ENCODE measurements at places on chromosomes 7 and 10.
A peak's percentile ranks its signal among the peaks of the same experiment; 100 is the strongest.

DNA sequence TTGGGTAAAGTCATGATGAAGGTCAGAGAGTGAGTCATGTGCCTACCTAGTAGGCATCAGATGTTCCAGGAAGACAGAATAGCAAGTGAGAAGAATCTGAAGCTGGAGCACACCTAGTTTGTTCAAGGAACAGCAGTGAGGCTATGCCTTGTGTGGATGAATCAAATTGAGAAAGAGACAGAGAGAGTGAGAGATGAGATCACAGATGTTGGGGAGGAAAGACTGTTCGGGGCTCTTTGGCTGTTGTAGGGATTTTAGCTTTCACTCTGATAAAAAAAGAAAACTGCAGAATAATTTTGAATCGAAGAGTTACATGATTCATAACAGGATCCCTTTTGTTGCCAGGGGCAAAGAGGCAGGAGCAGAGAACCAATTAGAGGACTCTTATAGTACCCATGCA, 6.3 kb downstream of the LIPF start:
- DNase-seq, result no peak

- no peak for DNase-seq
These were observed 26.0 kb downstream of the KBTBD2 start for GRCh38 chr7:32865448-32866030.

GRCh38 chr10:112246-112645, 23.0 kb upstream of the ZMYND11 start:
- DNase-seq, result no peak

DNA sequence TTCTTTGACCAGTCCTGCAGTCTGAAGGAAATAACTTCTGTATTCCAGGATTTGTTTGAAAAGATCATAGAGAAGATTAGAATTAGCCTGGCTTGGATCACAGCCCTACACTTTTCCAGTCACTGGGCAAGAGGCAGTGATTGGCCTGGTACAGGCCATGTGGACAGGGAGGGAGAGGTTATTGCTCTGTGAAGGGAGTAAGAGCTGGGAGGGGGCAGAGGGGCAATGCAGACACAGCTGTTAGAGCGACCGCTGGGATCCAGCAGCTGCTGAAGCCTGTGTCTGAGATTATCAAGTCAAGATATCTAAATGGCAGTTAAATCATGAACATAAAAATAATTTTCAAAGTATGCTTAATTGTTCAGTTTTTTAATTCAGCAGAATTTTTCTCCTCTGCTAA, 257.3 kb downstream of the SDK1 start:
- DNase-seq, result no peak

DNA sequence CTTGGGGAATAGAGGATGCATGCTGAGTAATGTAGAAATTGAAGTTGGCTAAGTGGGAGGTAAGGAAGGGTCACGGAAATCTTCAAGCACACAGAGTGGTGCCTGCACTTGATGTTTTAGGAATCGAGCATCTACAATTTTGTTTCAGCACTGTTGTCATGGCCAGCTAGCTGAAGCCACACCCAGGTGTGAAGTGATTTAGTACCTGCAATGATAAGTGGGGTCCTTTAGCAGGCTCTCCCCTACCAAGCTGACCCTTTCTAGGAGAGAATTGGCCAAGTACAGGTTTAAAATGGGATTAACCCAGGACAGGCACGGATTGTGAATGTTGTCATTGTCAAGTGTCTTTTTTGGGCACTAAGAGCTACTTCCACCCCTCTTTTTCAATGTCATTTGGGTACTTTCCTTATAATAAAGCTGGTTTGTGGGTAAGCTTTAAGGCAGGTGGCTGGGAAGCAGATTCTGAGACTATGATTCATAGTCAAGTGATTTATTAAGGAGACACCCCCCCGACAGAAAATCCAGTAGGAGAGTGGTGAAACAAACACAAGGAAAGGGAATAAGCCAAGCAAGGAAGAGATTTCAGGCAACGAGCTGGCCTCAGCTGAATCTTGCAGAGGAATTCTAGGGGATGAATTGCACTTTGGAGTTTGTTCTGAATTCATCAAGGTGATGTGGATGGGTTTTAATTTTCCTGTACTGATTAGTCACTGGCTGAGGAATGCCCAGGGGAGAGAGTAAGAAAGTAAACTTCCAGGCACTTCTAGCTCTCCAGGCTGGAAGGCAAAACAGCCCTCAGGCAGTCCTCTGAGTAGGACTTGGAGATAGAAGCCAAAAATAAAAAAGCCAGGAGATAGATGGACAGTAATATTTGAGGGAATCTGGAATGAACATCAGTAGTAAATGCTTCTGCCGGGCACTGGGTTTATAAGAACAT, 1128.4 kb downstream of the SORCS3 start:
- no peak for DNase-seq

DNA sequence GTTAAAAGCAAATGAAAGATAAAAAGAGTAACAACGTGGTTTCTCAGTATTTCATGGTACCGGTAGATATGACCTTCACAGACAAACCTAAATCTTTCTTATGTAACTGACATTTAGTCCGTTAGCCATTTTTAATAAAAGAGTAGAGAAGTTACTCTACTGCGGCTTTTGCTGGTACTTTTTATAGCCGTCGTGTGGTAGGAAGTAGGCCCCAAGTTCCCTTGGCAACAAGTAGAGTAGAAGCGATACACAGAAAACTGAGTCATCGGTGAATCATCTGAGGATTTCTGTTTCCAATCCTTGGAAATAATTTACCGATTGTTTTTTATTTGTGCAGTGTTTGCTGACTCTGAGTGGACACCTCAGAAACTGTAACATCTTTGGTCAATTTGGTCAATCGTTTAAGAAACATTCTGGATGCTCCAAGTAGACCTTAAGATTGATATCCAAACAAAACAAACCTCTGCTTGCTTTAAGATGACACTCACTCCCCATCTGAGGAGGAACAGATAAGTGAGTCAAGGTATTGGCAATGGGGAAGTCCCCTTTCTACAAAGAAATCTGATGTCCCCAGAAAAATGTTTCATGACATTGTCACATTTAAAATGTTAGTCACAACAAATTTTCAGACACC, 63.9 kb upstream of the AHR start:
- peak; percentile 8 for DNase-seq

DNA sequence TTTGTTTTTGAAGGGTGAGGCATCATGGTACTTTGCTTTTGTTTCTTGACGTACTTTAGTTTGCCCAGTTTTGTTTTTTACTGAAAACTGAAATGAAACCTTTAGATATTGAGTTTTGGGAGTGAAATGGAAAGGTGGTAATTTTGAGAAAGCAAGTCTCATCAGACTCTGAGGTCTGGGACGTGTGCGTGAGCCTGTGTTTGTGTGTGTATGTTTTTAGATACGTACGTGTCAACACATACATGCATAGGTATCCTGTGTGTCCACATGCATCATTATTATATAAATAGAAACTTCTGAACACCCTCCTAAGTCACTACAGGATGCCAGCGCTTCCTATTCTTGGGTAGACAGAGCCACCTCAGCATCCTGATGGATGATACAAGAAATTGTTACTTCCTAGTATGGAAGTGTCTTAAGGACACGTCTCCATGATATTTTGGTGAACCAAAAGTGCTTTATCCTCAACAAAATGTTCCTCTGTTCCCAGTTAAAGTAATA, 47.8 kb downstream of the PROSER2 start:
- no peak for DNase-seq

DNA sequence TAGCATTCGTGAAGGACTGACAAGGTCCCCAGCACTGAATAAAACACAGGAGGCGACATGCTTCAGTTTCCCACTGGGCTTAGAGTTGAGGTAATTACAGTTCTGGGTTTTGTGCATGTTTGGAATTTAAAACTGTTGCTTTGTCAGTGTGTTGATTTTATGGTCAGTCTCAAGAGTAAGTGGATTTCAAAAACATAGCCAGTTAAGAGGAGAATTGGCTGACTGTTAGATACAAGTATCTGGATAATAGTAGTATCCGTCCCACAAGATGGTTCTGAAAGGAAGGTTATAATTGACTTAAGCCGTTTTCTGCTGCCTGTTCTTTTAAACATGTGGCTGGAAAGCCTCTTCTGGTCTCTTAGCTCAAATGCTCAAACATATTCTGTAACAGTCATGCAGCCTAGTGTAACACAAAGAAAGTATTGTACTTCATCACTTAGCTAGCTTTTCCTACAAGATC, 170.9 kb downstream of the POLR1F start:
- DNase-seq, result no peak

DNA sequence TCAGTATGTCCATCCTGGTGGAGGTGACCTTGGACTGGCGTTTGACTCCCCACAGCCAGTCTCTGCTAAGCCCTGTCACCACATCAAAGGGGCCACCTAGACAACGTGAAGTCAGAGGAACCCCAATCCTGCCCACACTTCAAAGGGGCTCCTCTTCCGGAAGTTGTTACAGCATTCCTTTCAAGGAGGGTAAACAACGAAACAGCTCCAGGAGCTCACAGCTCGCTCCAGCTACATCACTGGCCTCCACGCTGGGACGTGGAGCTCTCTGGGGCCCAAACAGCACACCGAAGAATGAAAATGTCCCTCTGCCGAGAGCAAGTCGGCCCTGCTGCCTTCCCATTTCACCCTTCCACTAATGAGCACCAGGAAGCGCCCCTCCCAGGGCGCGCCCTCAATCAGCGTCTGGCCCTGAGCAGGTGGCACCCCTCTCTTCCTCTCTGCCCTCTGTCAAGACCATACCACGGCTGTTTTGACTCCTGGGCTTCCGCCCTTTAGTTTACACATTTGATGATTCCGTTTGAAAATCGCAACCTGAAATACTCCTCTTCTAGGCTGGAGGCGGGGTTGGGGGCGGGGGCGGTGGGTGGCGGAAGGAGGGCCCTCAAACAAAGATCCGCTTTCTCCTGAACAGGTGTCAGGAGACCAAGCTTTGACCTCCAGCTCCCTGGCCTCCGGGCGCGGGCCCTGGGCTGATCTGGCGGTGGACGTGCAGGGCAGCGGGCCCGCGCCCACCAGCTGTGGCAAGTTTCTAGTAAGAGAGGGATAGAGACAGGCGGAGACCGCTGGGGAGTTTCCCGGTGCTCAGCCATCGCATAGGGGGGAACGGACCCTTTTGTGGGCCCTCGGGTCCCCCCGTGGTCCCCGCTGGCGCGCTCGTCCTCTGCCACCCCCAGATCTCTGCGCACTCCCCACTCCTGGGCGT, 53.1 kb upstream of the KDM7A start:
- DNase-seq, result no peak

- no peak for DNase-seq
These were observed 50.2 kb upstream of the CDK1 start for GRCh38 chr10:60728056-60728455.

DNA sequence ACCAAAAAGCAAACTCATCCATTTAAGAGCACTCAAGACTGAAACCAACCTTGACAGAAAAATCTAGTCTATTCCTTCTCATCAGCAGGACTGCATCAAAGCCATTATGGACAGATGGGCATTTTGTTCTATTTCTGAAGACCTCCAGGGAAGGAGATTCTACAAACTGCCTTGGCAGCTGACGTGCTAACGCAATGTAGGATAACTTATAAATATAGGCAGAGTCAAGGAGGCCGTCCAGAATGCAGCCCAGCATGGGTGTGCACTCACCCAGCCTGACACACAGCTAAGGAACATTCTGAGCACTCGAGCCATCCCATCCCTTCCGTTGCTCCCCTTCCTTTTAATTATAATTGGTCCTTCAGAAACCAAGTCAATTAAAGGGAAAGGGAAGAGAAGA, 25.3 kb upstream of the NEBL start:
- no peak for DNase-seq

GRCh38 chr7:90178679-90179278, 24.5 kb downstream of the STEAP1 start:
- DNase-seq, result no peak

DNA sequence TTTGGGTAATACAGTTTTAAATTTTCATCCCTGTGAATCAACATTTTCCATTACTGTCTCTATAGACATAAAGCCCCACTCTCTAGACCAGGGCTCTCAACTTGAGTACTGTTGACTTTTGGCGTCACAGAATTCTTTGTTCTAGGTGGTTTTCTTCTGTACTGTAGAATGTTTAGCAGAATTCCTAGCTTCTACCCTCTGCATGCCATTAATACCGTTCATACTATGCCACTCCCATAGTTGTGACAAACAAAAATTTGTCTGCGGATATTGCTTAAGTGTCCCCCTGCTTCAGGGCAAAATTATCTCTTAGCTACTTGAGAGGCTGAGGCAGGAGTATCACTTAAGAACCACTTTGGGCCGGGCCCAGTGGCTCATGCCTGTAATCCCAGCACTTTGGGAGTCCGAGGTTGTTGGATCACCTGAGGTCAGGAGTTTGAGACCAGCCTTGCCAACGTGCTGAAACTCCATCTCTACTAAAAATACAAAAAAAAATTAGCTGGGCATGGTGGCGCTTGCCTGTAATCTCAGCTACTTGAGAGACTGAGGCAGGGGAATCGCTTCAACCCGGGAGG, 57.3 kb upstream of the NRG3 start:
- DNase-seq, result no peak

DNA sequence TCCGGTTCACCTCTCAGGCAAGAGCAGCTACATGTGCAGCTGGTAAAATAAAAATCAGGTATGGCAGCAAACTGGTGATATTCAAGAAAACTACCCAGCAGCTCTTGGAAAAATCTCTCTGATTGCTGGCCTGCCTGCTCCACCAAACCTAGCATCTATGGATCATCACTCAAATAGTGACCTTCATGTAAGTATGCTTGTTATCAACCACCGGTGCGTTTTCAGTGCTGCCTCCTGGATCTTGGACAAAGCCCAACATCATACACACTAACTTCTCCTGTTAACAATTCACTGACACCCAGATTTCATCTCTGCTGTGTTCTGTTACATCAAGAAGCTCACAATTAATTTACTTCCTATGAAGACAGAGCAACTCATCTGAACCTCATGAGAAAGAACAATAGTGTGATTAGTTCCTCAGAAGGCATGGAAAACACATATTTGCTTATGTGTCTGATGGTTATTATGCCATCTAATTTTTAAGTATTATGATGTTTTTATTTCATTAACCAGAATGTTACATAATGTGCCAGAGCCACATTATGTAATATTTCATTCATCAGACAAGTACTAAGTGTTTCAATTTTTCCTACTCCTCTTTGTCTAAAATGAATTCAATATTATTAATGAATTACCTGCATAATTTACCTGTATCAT, 8.8 kb downstream of the CDK6 start:
- DNase-seq, result no peak

- no peak for DNase-seq
These were observed 66.9 kb downstream of the FAM53B start for GRCh38 chr10:124677293-124677699.

GRCh38 chr7:148963583-148964482, 64.5 kb downstream of the PDIA4 start:
- no peak for DNase-seq

- DNase-seq, result no peak
These were observed 19.6 kb upstream of the CHST15 start for GRCh38 chr10:124112891-124113580.

DNA sequence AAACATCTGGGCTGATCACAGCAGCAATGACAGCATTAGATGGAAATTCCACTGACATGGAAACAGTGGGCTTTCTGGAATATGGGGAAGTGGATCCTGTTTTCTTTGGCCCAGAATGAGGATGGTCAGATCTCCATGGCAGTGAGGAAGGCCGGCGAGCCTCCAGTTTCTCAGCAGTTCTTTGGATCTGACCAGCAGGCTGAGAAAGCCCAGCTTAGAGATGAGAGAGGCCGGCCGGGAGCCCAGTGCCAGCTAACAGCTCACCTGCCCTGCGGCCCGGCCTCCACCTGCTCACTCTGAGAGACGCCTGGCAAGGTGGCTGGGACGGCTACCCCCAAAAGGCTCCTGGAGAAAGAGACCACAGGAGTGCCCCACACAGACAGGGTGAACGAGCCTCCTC, 24.2 kb downstream of the GPER1 start:
- DNase-seq, result no peak

All from CMK (cell line).